ENCODE measurements at places on chromosomes 12 and 14.

DNA sequence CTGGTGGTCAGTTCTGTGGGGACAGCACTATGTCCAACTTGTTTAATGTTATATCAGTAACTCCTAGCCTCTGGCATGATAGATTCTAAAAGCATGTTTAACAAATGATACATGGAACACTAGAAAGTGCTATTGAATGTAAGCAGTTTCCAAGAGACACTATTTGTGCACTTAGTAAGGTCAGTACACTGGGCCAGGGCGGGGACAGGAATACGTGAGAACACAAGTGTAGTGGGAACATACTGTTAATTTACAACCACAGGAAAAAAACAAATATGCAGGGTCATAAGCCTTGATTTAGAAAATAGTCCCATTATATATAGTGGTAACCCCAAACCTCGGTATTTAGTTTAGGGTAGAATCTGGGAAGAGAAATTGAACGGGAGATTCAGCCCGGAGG is 88.9 kb upstream of the SLC38A2 start:
- DNase-seq: no peak

GRCh38 chr12:4156317-4156716 is 117.2 kb upstream of the CCND2 start:
- no peak for DNase-seq

GRCh38 chr12:64098709-64099354 is 123.3 kb downstream of the KICS2 start:
- DNase-seq: no peak

DNA sequence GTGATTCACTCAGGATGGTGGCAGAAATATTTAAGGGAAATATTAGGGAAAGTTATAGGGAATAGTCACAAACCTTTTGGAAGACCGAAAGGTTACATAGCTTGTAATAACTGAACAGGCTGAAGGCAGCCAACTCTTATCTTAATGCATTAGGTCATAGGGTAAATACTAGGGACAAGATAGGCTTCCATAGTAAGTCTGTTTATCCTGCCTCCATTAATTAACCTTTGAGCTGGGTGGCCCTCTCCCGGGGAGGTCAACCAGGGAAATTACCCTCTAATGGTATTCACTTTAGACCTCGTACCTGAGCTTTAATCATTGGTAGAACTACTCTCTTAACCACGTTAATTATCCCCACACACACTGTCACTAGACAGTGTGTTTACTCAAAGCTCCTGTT is 981.8 kb downstream of the SLC16A7 start:
- DNase-seq: no peak

DNA sequence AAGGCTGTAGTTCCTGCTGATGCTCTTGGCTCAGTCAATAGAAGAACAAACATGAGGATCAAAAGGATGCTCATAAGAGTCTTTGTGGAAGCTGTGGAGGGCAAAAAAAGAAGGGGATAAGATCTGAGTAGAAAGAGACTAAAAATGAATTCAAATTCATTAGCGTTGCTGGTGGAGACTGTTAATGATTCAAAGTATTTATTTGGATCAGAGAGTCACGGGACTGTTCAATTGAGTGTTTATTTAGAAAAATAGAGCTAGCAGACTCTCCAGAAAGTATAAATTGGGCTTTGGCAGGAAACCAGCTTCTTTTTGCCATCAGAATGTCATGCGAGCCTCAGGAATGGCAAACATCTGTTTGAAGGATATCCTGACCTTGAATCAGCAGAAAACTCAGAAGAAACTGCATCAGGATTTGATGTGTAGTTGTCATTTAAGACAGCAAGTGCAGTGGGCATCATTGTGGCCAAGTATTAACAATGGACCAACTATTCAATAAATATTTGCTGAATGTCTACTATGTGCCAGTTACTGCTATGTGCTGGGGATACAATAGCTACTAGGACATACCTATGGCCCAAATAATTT is 126.4 kb downstream of the TBC1D30 start:
- no peak for DNase-seq

DNA sequence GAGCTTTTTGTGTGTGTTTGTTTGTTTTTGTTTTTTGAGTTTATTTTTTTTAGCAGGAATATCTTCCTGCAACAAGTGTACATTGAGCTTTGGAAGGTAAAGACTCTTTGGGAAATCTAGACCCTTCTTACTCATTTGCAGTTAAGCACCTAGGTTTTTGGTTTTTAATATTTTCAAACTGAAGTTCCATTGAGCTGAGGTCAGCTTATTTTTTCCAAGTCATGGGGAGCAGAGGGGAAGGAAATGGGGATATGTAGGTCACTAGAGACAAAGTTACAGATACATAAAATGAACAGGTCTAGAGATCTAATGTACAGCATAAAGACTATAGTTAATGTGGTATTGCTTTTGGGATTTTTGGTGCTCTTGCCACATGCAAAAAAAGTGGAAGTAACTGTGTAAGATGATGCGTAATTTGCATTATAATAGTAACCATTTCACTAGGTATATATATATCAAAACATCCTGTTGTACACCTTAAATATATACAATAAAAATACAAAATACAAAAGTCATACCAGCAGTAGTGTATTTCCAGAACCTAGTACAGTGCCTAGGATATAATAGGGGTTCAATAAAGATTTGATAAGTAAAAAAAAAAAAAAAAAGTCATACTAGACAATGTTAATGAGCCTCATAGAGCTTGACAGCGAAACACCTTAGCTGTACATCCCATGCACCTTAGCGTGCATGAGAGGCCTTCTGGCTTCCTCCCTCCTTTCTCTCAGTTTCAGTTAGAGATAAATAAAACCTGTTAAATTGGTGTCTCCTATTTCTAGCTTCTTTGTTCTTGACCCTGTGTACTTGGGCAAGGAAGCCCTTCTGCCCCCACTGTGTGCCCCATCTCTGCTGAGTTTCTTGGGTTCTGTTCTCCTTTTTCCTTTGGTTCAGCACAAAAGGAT is 22.7 kb downstream of the CGRRF1 start:
- no peak for DNase-seq

DNA sequence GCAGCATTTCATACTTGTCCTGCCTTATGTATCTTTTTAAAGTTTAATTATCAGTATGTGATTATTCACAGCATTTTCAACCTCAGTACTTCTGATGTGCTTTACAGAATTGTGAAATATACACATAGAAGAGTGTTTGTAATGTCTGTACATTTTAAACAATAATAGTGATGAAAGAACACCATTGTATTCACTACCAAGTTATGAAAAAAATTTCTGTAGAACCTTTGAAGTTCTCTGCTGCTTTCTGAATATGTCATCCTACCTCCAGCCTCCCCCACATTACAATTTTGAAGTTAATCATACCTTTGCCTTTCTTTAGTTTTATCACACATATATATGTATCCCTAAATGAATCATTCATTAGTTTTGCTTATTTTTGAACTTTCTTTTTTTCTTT is 24.8 kb downstream of the FRMD6 start:
- no peak for DNase-seq

GRCh38 chr12:132484891-132485441 is 5.0 kb upstream of the FBRSL1 start:
- no peak for DNase-seq

DNA sequence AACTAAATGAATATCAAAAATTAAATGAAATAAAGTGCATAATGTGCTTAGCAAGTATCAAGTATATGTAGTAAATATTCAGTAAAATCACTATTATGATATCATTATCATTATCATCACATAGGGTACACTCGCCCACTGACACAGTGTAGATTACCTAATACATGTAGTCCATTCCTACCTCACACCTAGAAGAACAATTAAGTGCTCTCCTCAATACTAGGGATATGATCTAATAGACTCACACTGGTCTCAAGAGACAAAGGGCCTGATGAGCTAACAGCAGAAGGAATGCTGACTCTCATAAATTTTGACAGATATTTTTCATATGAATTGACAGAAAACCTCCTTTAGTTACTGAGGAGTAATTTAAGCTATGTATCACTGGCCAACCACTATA is 29.1 kb downstream of the FSCB start:
- no peak for DNase-seq

DNA sequence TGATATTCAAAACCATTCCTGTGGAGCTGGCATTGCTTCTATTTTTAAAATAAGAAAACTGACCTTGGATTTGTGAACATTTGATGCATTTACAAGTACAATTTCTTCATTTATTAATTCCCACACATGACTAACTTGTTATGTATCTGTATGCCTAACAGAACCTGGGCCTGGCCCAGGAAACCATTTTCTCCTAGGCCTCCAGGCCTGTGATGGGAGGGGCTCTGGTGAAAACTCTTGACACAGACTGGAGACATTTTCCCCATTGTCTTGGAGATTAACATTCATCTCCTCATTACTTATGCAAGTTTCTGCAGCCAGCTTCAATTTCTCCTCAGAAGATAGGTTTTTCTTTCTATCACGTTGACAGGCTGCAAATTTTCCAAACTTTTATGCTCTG is 42.0 kb downstream of the GLIPR1L2 start:
- DNase-seq: no peak

DNA sequence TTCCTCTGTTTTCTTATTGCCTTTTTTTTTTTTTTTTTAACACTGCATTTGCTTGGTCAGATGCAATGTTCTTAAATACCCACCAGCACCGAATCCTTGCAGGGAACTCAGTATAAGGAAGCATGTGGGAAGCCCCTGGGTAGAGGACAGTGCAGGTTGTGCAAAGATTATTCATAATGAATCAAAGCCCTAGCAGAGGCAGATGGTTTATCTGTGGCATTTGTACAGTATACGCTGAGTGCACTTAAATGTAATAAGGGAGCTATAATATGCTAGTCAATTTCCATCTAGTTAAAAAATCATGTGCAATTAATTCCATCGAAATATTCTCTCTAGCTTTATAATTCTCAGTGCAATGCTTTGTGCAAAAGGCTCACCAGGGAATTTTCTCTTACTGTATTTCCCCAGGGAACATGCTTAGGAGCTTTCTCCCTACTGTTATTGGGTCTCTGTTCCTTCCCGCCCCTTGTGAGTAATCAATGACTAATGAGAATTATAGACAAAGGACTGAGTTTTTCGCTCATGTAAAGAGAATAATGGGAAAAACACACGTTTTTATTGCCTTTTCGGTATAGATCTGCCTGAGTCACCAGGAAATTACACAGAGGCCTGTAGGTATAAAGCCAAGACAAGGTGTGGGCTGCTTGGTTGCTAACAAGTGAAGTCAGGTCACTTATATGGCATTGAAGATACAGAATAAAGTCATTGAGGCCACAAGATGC is 1214.3 kb upstream of the TMEM132C start:
- no peak for DNase-seq

DNA sequence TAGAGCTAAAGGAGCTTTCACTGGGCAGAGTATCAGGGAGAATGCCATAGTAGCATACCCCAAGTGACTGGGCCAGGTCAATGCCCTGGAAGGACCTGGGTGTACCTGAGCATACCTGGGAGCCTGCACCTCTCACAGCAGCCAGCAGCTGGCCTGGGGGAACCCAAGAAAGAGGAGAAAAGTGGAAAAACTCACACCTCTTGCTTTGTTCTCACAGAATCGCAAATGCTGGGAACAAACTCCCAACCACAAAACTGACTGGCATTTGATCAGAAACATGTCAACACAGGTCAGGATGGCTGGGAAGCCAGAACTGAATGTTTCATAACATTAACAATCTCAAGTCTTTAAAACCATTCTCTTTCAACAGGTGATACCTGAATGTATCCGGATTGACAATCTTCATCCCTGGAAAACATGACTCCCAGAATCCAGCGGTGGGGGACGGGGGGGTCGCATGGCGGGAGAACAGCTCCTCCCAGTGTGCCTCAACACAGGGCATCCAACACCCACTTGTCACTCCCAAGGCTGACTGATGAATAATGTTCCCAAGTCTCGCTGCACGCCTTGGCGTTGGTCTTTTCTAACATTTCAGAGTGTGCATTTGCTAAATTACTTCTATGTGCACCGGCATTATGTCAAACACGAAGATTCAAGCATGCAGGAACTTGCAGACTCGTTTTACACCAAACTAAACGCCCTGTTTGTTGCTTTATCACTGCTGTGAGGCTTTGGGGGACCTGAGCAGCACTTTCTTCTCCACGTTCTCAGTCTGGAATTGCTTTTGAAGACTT is 7.9 kb downstream of the FOXN3 start:
- no peak for DNase-seq

DNA sequence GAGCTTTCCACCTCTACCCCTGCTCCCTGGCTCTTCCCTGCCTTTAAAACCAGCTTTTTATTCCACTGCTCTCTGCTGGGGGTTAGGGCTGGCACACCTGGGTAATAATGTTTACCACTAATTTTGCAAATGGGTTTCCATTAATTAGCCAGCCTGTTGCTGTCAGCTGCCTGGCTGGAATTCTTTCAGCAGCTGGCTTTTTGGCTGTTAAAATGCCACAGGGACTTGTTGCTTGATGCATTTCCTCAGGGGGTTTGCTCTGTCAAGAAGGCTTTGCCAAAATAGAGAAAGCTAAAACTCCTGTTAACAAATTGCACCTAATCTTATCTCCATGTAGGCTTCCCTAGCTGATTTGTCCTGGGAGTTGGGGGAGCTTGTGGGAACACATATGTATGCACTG is 51.8 kb upstream of the PSMC1 start:
- no peak for DNase-seq

- no peak for DNase-seq
Observed at GRCh38 chr14:87005280-87005679, 987.7 kb downstream of the GALC start.

GRCh38 chr12:119684711-119685369 is 16.9 kb downstream of the PRKAB1 start:
- DNase-seq: no peak

DNA sequence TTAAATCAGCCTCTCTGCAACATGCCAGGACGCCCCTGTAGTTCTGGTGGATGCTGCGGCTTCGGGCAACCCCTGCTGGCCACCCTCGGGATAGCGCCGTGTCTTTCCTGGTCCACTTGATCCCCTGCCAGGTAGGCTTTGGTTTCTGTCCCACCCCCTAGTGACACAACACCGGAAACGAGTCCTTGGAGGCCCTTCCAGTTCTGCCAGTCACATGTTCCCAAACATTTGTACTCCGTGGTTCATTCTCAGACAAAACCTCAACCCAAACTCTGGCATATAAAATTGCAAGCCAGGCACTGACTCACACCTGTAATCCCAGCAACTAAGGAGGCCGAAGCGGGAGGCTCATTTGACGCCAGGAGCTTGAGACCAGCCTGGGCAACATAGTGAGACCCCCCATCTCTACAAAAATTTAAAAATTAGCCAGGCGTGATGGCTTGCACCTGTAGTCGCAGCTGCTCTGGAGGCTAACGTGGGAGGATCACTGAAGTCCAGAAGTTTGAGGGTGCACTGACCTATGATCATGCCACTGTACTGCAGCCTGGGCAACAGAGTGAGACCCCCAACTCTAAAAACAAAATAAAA is 37.0 kb downstream of the RASAL1 start:
- DNase-seq: peak; percentile 69

GRCh38 chr12:29578731-29579130 is 81.2 kb upstream of the OVCH1 start:
- DNase-seq: no peak

DNA sequence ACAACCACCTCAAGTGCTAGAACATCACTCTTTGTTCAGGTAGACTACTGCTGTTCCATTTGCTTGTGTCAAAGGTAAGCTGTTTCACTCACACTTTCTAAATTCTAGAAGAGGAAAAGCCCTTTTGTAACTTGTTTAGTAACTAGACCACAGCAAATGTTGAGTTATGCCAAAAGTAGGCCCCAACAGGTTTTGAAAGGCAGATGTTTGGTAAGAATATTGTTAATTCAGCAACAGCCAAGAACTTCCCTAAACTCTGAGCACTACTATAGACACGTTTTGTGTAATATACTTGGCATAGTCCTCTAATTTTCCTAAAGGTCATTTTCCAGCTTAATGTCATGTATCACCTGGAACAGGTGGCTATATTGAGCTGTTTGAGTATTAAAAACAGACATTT is 79.0 kb downstream of the DCAF5 start:
- DNase-seq: no peak

Data from renal cortex interstitium (tissue), 15 donors.